ENCODE measurements at places on chromosomes 3 and 15. TPM values are rescaled to one million over a fixed set of nuclear protein-coding genes. Genes with fewer than 3 reads are reported as not detected.
A peak's percentile ranks its signal among the peaks of the same experiment; 100 is the strongest.

The COL8A1 gene
- total RNA-seq = 0.13 TPM

The IQCH gene
- total RNA-seq = 0.78 TPM

The RPN1 gene
- total RNA-seq = 192 TPM

DNA sequence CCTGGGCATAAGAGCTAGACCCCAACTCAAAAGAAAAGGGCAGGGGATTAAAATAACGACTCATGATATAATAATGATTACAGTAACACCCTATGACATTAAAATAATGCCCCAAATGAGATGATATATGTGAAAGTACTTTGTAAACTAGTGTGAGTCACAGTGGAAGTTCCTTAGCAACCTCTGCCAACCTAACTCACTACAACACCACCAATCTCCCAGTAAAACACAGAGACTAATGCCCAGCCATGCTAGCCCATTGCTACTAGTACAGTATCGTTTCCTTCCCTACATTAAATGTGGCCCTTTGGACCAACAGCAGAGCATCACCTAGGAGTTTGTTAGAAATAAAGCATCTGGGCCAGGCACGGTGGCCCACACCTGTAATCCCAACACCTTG lies 11.2 kb upstream of the ADAMTS7 start:
- no peak for DNase-seq
- H3K4me3 ChIP-seq = no peak overlapping the region
- H3K27me3 ChIP-seq = peaks cover 18% of the 10 kb centered on the region
- H3K36me3 ChIP-seq = no peaks in the 10 kb centered on the region
- H3K4me1 ChIP-seq = no peaks in the 10 kb centered on the region

GRCh38 chr3:1002010-1002409 lies 90.8 kb upstream of the CNTN6 start:
- no peaks in the 10 kb centered on the region for H3K4me1 ChIP-seq
- DNase-seq = no peak
- H3K27ac ChIP-seq = no peak overlapping the region
- H3K4me3 ChIP-seq = no peak overlapping the region
- no peaks in the 10 kb centered on the region for H3K36me3 ChIP-seq

DNA sequence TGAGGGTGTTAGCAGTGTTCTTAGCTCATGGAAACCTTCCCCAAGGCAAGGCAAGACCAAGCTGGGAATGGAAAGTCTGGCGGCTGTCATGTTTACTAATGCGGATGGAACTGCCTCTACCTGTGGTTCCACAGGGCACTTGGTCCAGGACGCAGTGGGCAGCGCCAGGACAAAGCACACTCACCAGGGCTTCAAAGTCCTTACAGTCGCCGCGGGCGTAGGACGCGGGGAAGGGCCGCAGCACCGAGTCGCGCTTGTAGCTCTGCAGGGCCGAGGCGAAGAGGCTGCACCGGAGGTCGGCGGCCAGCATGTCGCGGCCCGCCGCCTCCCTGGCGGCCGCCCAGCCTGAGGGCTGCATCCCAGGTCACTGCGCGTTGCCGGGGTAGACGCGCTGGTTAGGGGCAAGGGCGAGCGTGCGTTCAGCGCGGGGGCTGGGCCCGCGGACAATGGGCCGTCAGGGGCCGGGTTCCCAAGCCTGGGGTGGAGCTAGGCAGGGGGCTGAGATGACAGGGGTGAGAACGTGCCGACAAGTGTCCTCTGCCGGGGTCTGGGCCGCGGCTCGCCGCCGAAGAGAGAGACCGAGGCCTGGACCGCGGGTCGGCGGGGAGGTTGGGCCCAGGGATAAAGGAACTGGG lies 497 bp downstream of the PARP16 start:
- peak overlapping the region; percentile 81 for H3K4me3 ChIP-seq
- no peaks in the 10 kb centered on the region for H3K27me3 ChIP-seq
- H3K27ac ChIP-seq = peak overlapping the region; percentile 78
- peak; percentile 35 for DNase-seq
- H3K36me3 ChIP-seq = peaks cover 19% of the 10 kb centered on the region

GRCh38 chr3:164679245-164679644 lies 399.1 kb downstream of the SI start:
- no peaks in the 10 kb centered on the region for H3K27me3 ChIP-seq
- no peaks in the 10 kb centered on the region for H3K36me3 ChIP-seq
- no peak for DNase-seq

DNA sequence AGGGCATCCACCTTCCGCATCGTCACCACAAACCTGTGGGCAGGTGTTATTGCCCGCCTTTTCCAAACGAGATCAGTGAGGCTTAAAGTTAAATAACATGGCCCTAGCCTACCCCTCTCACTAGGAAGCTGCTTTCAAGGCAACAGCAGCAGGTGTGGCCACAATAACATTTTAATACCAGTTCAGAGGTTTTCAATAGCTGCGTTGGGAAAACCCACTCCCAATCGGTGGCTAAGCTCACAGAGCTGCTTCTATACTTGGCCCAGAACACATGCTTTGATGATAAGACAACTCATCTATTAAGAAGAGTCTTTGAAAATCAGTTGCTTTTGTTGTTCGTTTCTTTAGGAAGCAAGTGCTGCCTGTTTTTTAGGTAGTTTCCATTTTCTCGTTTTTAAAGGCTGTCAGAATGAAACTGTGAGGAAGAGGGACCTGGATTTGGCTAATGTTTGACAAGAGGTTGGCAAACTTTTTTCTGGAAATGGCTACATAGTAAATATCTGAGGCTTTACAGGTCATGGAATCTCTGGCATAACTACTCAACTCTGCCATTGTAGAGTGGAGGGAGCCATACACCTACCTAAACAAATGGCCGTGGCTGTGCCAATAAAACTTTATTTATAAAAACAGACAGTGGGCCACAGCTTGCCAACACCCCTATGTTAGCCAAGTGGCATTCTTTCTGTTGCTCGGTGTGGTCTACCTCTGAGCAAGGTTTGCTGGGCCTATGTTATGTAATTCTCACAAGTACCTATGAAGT lies 179.6 kb downstream of the FEZF2 start:
- no peak overlapping the region for H3K27ac ChIP-seq
- H3K4me1 ChIP-seq = no peaks in the 10 kb centered on the region
- H3K4me3 ChIP-seq = no peak overlapping the region
- no peaks in the 10 kb centered on the region for H3K36me3 ChIP-seq

DNA sequence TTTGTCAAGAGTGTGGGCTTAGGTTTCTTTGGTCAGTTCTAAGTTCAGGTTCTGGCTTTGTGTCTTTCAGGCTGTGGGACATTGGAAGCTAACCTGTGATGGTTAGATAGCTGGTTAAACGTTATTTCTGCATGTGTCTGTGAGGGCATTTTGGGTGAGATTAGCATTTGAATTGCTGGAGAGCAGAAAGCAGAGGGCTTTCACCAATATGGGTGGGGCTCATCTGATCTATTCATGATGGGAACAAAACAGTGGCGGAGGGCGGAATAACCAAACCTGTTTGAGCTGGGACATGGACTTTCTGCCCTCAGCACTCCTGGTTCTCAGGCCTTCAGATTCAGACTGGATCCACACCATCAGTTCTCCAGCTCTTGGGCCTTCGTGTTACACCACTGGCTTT lies 195.4 kb downstream of the KLF13 start:
- H3K4me1 ChIP-seq = no peaks in the 10 kb centered on the region
- H3K27me3 ChIP-seq = peaks cover 1% of the 10 kb centered on the region
- no peak for DNase-seq
- H3K36me3 ChIP-seq = no peaks in the 10 kb centered on the region

DNA sequence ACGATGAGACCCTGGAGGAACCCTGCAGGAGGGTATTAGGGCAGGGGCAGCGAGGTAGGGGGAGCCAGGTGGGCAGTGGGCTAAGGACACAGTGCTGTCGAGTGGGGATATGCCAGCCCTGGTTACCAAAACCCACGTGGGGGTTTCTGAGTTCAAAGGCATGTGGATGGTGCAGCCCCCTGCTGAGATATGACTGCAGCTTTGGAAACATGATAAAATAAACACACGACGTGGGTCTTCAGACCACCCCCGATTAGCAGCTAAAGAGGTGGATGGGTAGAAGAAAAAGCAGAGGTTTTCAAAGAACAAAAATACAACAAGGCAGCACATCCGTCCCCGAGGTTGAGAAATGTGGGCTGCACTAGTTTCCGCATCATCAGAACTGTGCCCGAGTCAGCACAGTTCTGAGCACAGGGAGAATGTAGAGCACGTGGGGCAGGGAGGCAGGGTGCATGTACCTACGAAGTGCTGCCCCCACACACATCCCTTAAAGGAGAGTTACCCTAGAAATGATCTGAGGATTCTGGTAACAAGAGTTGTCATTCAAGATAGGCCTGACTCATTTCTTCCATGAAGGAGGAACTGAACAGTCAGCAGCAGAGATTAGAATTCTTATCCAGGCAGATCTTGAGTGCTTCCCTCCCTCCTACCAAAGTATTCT lies 121.3 kb downstream of the RPLP1 start:
- peak overlapping the region; percentile 16 for H3K27ac ChIP-seq
- peak; percentile 34 for DNase-seq
- no peaks in the 10 kb centered on the region for H3K36me3 ChIP-seq
- no peak overlapping the region for H3K4me3 ChIP-seq

DNA sequence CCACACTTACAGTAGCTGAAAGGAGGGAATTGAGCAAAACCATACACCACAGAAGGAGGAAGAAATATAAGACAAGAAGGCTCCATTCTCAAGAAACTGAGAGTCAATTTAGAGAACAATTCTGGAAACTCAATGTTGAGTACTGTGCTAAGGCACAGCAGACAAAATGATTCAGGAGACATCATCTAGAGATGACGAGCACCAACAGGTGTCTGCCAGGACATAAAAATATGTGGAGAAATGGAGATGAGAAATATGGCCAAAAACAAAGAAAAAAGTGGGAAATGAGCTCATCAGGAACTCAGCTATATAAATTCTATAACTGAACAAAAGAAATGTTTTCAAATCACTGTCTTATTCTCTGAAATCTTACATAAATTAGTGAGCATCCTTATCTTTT lies 343.7 kb downstream of the ERC2 start:
- no peaks in the 10 kb centered on the region for H3K36me3 ChIP-seq
- H3K4me1 ChIP-seq = no peaks in the 10 kb centered on the region
- no peak overlapping the region for H3K27ac ChIP-seq
- no peak overlapping the region for H3K4me3 ChIP-seq

DNA sequence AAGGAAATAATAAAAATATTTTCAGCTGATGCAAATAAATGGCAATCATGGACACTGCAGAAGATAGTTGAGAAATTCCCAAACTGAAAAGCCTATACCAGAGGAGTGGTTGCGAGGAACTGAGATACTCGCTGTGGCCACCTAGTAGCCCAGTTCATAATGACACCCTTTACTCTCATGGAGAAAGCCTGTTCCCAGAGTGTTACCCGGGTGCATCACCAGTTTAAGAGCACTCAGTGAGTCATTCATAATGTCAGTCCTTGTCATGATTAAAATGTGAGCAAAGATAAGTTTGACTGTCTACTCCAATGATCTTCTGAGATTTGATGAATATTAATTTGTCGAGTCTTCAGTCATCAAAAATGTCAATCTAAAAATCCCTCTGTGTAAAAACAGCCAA lies 138.4 kb upstream of the LRRC3B start:
- no peak overlapping the region for H3K4me3 ChIP-seq
- DNase-seq = no peak
- no peak overlapping the region for H3K27ac ChIP-seq
- H3K36me3 ChIP-seq = no peaks in the 10 kb centered on the region

GRCh38 chr15:85473455-85473854 lies 93.1 kb downstream of the AKAP13 start:
- H3K27me3 ChIP-seq = no peaks in the 10 kb centered on the region
- H3K36me3 ChIP-seq = peaks cover 10% of the 10 kb centered on the region
- no peak overlapping the region for H3K4me3 ChIP-seq
- peaks cover 39% of the 10 kb centered on the region for H3K4me1 ChIP-seq
- peak overlapping the region; percentile 2 for H3K27ac ChIP-seq

Measured in activated CD4-positive, alpha-beta memory T cell treated with anti-CD3 and anti-CD28 coated beads, Interleukin-2, amount 10 ng/mL, durations not matched to agents 7 days and 5 days (primary cell).